ENCODE measurements at places on chromosomes 13 and 19.

DNA sequence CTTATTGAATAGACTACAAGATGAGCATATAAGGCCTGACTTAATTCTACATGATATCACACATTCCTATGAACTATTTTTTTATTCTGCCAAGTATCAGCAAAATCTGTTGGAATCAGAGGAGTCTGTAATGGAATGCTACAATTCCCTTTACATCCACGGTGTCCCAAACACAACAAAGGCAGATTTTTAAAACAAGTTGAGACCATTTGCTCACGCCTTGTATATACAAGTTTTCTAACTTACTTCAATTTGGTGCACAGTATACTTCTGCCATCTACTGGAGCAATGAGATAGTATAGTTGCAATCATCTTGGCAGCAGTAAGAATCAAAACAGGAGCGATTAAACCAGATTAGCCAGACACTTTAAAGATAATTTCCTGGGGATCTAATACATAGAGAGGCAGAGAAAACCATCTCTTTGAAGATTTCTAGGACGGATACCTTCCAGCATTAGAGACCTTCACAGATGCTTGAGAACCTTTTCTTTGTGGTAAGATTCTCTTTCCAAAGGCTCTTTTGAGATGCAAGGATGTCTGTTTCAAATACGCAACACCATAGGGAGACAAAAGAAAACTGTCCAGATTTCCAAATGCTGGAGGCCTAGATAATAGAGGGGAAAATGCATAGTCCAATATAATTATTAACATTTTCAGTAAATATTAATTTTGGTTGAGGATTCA is 302.0 kb upstream of the MIR17HG start:
- DNase-seq, result no peak

- DNase-seq, result no peak
These were observed 13.5 kb downstream of the TM9SF2 start for GRCh38 chr13:99514801-99515200.

DNA sequence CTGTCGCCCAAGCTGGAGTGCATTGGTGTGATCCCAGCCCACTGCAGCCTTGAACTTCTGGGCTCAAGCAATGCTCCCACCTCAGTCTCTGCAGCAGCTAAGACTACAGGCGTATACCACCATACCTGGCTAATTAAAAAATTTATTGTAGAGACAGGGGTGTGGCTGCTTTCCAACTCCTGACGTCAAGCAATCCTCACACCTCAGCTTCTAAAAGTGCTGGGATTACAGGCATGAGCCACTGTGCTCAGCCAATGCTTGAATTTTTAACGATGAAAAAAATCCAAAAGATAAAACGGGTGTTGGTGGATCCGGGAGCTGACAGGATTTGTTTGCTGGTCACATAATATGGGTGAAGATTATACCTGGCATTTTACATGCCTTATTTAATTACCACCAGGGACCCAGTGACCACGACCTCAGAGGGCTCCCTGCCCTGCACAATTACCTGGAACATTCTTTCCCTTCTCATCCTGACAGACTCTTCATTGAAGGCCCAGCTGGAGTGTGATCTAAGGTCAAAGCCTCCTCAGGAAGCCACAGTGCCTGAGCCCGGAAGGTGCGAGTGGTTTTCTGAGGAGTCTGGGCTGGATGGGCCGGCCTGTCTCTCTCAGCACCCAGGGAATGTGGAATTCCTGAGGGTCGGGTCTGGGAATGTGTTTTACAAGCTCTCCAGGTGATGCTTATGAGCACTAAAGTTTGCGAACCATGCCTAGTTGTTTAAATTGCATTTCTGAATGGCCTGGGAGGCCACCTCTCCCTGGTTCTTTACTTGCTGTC is 193.3 kb downstream of the USP12 start:
- DNase-seq, result no peak

DNA sequence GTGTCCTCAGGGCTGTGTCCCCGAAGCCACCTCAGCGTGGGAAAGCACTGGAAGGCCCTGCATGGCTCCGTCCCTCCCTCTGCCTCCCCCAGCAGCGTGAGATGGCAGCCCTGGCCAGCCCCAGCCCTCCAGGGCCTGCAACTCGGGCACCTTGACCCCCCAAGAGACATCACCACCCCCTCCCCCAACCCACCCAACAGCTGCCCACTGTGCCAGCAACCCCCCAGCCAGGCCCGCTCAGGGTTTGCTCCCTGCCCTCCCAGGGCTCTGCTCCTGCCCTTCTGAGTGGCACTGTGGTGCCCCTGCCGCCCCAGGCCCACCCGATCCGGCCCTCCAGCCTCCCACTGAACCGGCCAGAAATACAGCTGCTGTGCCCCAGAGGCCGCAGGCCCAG is 1.5 kb upstream of the ASPDH start:
- DNase-seq, result no peak

DNA sequence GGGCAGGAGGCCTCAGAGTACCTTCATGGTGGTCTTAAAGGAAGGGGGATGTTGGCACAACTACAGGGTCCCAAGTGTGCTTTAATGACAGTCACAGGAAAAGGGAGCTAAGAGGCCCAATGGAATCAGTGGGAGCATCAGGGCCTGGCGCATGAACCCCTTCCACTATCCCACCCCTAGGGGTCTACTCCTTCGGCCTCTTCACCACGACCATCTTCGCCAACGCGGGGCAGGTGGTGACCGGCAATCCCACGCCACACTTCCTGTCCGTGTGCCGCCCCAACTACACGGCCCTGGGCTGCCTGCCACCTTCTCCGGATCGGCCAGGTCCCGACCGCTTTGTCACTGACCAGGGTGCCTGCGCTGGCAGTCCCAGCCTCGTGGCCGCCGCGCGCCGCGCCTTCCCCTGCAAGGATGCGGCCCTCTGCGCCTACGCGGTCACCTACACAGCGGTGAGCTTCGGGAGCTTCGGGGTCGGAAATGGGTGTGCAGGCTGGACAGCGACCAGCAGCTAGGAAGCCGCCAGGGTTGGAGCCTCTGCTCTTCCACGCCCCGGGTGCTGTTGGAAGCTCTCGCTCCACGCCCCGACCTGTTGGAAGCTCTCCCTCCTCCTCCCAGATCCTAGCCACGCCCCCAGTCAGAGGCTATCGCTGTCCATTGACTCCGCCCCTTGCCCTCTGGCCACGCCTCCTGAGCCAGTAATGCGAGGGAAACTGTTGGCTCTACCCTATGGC is 6.0 kb downstream of the PLPPR2 start:
- DNase-seq, result no peak

DNA sequence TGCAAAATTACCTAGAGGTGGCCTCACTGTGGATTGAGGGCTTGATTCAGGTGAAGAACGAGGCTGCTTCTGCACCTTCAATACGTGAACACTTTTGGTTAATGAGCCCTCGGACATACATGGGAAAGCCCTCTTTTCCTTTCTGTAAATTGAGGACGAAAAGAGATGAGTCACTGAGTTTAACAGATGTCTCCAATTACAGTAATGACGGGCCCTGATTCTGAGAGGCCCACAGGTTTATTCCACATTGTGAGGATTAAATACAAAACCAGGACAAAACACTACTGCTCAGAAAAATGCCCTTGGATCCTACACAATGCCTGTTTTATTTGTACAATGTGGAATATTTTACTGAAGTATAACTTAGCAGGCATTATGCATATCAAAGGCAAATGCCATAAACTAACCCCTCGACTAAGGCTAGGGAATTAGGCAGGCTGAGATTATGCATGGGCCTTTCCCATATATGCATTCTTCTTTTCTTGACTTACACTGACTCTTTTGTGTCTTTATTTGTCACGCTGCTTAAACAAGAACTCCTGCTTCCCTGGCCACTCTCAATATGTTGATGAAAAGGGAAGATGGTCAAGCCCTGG is 819.9 kb downstream of the OLFM4 start:
- no peak for DNase-seq

DNA sequence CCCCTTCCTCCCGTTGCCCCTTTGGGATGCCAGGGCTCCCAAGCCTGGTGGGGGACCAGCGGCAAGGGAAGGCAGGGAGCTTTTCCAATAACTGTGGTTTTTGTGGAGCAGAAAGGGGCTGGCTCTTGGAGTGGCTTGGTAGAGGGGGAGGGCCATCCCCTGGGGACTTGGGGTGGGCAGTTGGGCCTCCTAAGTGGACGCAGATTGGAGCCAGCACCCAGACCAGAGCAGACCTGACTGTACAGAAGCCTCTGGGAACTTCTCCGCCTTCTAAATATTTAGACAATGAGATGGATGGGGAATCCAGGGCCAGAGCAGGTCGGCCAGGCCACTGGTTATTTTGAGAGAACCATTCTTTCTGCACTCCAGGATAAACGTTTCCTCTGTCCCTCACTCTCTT is 4.2 kb downstream of the PTGIR start:
- DNase-seq, result no peak

GRCh38 chr13:26197298-26197697 is 24.8 kb downstream of the RNF6 start:
- DNase-seq, result no peak

DNA sequence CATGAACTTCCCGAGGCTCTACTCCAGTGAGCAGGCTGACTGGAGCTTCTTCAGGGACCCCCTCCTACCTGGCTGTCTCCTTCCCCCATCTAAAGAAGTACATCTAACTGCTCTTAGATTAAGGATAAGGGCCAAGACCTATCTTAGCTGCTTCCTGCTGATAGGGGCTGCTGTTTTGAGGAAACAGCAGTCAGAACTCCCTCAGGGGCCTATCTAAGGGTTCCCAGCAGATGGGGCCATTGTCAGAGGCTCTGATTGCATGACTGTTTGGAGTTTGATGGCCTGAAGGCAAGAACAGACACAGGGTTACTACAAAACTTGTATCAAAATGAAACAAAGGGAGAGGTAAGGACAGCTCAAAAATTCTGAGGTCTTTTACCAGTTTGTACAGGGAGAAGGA is 2636.9 kb upstream of the PCDH20 start:
- no peak for DNase-seq

GRCh38 chr19:45451131-45451849 is 16.5 kb upstream of the FOSB start:
- DNase-seq, result no peak

DNA sequence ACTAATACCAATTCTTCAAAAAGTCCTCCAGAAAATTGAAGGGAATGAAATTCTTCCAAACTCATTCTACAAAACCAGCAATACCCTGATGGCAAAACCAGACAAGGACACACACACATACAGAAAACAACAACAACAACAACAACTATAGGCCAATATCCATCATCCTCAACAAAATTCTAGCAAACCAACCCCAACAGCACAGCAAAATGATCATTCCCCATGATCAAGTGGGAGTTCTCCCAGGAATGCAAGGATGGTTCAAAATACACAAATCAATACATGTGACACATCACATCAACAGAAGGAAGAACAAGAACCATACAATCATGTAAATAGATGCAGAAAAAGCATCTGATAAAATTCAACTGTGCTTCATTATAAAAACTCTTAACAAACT is 18.7 kb upstream of the ZNF181 start:
- no peak for DNase-seq

GRCh38 chr19:30734669-30735068 is 362.5 kb downstream of the ZNF536 start:
- no peak for DNase-seq

- no peak for DNase-seq
These were observed 31.2 kb upstream of the FXYD3 start for GRCh38 chr19:35084509-35084762.

GRCh38 chr13:65154661-65155447 is 2075.3 kb downstream of the PCDH9 start:
- no peak for DNase-seq

DNA sequence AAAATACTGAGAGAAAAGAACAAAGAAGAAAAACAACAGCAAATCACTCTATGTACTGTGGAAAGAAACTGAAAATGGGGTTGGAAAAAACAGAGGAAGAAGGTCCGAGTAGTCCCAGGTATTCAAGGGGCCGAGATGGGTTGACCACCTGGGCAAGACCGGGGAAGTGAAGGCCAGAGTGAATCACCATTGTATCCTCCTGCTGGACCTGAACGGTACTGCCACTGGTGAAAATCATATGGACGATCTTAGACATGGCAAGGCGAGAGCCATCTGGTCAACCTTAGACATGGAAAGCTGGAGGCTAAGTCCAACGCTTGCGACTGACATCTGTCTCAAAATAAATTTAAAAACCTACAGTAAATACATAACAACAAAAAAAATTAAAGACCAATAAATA is 44.4 kb upstream of the ZNF91 start:
- no peak for DNase-seq

- DNase-seq, result no peak
These were observed 15.2 kb downstream of the CCNA1 start for GRCh38 chr13:36447501-36447900.

DNA sequence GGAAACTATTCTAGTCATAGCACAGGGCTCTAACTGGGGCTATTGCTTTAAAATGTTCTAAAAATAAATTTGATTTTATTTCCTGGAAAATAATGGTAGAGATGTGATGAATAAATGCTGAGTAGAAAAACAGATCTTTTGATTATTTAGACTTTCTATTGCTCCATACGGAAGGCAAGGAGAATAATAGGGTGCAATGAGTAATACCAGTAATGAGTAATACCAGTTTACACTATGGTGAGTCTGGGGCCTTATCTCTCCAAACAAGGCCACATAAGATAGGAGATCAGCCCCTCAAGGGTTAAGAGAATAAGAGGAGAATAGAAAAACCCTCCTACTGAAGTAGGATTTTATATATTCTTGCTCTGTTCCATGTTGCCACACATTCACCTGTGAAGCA is 390.4 kb downstream of the KLF5 start:
- no peak for DNase-seq

- no peak for DNase-seq
These were observed at the start of gene MYO16 for GRCh38 chr13:108629181-108629752. TSS of gene MYO16 (plus strand) at chr13:108629611. CDS start at chr13:108629845, 234 bp downstream.

DNA sequence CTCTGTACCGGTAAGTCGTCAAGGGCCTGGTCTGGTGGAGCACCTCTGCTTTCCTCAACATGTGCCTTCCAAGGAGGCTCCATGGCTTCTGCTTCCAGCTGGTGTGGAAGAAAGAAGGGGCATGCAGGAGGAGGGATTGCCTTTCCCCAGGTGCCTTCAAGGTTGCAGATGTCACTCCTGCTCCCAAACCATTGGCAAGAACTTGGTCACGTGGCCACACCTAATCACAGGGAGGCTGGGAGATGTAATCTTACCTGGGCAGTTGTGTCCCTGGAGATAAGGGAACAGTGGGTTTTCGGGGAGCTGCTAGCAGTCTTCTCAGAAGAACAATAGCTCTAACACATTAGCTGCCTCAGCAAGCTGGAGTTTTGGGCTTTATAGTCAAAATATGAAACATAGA is 9.7 kb upstream of the GPR18 start:
- DNase-seq, result no peak

DNA sequence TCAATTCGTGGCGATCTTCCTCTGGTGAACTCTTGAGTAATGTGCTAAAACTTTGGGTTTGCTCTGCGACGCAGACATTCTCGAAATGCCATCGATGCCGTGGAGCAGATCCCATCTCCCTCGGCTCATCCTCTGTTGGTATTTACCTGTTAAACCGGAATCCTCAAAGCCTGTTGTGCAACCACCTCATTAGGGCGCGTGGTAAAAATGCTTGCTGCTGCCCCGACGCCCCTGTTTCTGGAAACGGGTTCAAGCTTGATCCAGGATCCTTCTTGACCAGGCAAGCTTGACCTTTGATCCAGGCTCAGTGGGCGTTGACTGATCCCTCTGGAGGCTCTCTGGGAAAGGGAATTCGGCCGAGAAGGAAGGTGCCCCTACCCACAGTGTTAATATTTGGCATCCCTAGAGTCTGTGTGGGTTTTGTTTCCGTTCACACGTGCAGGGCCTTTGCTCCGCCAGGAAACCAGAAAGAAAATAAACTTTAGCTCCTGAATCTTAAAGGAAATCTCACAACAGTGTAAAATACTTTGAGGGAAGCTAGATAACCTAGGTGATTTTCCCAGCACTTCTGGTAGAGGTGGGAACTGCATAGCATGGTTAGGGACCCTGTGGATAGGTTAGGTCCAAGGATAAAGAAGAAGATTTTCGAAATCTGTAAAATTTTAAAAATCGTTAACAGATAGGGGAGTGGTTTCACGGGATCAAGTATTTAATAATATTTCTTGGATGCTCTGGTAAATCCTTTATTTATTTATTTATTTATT is 1.1 kb downstream of the LSM14A start:
- no peak for DNase-seq
